CD4-positive, alpha-beta T cell treated with Interleukin-10 for 1 hour (primary cell): ENCODE measurements at places on chromosomes 16 and 17.

- DNase-seq, result no peak
Observed at GRCh38 chr16:63129411-63130125, 1093.3 kb upstream of the CDH8 start.

DNA sequence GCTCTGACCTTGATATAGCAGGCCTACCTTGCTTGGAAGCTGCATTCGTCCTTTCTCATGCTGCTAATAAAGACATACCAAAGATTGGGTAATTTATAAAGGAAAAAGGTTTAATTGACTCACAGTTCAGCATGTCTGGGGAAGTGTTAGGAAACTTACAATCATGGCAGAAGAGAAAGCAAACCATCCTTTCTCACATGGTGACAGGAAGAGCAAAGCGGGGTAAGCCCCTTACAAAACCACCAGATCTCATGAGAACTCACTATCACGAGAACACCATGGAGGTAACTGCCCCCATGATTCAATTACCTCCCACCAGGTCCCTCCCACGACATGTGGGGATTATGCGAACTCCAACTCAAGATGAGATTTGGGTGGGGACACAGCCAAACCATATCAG is 6.0 kb upstream of the MAPT start:
- DNase-seq, result no peak

DNA sequence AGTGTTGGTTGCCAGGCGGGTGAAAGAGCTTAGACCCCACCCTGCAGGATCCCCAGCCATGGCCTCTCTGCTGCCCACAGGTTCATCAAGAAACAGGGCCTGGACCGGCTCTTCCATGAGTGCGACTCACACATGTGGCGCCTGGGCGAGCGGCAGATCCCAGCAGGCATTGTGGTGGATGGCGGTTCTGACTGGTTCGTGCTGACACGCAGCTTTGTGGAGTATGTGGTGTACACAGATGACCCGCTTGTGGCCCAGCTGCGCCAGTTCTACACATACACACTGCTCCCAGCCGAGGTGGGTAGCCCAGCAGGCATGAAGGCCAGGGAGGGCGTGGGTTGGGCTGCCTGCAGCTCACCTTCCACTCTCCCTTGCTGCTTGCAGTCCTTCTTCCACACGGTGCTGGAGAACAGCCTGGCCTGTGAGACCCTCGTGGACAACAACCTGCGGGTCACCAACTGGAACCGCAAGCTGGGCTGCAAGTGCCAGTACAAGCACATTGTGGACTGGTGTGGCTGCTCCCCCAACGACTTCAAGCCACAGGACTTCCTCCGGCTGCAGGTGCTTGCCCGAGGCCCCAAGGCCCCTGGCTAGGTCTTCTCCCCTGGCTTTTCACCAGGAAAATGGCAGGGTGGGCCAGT is 9.9 kb downstream of the XYLT2 start:
- no peak for DNase-seq

DNA sequence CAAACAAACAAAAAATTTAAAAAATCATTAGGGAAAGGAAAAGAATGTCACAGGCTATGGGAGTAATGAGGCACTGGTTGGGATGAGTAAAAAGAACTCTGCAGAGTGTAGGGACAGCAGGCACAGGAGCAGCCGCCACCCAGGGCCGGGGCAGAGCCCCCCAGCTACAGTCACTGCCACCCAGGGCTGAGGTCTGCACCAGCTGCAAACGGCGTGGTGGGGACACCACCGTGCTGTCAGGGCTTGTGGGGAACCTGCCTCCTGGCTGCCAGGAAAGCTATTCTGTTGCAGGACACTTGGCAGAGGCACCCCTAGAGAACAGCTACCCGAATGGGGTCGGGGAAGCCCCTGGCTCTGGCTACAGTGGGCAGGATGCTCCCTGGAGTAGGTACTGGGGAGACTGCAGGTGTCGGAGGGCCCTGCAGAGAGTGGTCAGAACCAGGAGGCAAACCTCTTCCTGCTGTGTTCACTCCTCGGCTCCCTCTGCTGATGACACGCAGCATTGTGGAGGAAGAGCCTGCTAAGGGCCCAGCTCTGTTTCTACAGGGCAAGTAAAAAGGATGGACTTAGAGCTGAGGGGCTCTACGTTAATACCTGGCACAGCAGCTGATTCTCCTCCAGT is 32.3 kb upstream of the CAPN15 start:
- peak; percentile 17 for DNase-seq

DNA sequence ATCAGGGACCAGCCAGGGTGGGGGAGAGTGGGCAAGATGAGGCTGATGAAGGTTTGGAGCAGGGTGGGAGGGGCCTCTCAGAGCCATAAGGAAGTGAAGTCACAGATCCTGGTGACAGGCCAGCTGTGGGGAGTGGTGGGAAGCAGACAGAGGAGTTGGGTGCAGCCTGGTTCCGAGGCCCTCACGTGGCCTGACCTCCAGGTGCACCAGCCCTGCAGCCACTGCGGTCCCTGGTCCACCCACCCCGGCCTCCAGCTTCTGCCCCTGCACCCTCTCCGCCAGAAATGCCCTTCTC is 3.9 kb upstream of the ZFPM1 start:
- no peak for DNase-seq

GRCh38 chr17:28991779-28992178 is 14.1 kb downstream of the SEZ6 start:
- DNase-seq, result no peak

DNA sequence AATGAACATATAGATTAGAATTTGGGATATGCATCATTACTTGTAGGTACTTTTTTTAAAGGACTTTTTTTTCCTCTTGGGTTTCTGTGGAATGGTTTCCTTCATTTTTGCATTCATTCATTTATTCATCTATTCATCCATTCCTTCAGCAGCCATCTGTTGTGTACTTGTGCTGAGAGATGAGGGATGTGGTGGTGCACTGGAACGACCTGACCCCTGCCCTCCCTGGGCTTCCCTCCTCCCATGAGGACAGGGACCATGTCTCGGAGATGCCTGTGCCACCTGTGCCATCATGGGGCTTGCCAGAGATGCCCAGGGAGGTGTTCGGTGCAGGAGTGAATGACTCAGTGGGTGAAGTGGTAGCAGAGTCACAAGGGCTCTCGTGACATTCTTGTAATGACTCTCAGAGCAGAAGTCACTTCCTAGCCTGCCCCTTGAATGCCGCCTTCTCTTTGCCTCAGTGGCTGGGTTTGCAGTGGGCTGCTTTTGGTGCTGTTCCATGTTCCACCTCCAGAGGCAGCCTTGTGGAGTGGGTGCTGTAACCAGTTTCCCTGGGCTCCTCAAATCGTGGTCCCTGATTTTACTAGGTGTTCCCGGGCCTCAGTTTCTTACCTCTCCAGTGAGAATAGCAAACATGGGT is 43.9 kb downstream of the CLEC16A start:
- DNase-seq, result peak; percentile 30

- DNase-seq, result peak; percentile 39
Observed at GRCh38 chr17:2250140-2251095, 53.2 kb downstream of the SMG6 start.

- no peak for DNase-seq
Observed at GRCh38 chr17:18877104-18877645, 19.2 kb downstream of the PRPSAP2 start.

DNA sequence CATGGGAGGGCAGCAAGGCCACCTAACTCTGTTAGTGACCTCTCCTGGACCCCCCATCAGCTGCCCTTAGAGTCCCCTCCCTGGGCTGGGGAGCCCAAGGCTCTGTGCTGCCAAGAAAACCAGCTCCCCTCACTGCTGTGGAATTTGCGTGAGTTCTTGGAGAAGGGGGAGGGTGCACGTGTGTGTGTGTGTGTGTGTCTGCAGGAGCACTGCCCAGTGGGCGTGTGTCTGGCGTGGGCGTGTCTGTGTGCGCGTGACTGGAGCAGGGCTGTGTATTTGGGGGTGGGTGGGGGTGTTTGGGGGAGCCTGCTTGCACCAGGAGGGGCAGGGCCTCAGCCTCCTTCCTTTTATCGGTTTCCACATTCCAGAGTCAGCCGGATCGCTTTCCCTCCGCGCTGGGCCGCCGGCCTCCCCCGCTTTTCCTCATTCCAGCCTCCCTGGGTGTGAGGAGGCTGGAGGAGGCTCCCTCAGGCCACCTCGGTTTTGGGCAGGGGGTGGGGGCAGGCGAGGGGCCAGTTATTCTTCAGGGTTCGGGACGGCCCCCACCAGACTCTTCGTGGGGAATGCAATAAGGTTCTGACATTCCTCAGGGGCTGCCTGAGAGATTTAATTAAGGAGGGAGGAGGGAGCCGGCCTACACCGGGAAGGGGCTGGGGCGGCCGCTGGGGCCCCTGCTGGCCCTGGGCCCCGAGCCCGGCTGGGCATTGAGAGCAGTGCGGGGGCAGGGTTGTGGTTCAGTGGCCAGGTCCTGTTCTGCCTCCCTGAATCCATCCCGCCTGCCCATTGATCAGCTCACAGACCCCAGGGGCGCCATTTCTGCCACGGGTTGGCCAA is 2.5 kb downstream of the VASN start:
- no peak for DNase-seq

DNA sequence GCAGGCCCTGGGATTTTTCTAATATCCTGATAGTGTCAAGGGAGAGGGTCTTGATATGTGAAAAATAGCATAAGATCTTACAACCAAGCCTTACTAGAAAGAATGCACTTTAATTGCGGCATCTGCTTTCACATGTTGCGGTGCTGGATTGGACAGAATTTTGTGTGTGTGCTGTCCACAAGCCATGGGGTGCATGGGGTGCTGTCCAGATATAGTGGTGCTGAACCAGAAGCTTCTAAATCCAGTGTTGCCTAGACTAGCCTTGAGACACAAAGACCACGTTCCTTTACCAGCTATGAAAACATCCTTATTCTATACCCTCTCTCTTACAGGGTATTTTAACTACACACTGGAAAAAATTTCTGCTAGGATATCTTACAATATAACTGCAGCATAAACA is 244.0 kb downstream of the TMEM114 start:
- DNase-seq, result no peak

DNA sequence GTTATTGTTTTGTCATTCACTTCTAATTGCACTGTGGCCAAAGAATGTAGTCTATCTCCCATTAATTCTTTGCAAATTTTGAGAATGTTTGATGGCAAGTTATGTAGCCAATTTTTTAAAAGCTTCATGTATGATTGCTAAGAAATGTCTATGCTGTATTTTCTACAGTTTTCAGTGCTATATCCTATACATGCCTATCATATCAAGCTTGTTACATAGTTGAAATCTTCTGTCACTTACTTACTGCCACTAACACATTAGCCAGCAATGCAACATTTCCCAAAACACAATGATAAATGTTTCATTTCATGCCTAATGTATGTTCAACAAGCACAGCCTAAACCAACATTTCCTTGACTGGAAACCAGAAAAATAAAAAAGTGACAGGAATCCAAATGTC is 292.4 kb upstream of the AXIN2 start:
- no peak for DNase-seq

DNA sequence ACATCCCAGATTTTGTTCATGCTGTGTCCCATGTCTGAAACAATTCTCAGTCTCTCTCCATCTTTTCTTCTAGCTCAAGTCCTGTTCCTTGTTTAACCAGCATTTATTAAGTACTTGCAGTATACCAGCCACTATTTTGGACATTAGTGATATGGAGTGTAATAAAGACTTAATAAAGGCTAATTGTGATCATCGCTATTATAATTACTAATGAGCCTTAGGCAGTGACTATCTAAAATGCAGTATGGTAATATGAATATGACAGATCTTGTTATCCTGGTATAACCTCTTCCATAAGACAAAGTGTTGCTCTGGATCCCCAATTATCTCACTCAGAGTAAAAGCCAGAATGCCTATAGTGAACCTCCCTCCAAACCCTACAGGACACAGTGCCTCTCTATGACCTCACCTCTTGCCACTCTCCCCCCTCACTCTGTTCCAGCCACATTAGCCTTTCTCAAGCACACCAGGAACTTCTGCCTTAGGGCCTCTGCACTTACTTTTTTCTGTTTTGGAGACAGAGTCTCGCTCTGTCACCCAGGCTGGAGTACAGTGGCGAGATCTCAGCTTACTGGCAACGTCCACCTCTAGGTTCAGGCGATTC is 1.8 kb upstream of the FLOT2 start:
- DNase-seq, result no peak

- no peak for DNase-seq
Observed at GRCh38 chr16:81585785-81586184, 141.2 kb downstream of the CMIP start.

GRCh38 chr17:63760771-63761539 is 12.4 kb downstream of the CCDC47 start:
- no peak for DNase-seq

GRCh38 chr17:77208217-77208808 is 67.5 kb downstream of the SEC14L1 start:
- DNase-seq, result no peak

GRCh38 chr16:57141822-57142631 is 43.8 kb downstream of the PSME3IP1 start:
- peak; percentile 17 for DNase-seq

DNA sequence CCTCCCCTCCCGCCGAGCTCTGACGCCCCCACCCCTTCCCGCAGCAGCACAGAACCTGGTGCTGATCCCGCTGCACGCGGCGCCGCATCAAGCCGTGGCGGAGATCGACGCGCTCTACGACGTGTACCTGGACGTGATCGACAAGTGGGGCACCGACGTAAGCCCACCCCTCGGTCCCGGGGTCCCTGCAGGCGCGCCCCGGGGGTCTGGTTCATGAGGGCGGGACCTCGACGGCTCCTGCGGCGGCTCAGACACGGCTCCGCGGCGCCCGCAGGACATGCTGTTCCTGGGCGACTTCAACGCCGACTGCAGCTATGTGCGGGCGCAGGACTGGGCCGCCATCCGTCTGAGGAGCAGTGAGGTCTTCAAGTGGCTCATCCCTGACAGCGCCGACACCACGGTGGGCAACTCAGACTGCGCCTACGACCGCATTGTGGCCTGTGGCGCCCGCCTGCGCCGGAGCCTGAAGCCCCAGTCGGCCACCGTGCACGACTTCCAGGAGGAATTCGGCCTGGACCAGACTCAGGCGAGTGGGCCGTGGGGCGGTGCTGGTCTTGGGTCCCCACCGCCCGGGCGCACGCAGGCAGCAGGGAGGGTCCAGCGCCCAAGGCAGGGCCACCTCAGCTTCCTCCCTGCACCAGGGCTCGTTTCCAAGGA is 1.4 kb downstream of the DNASE1L2 start:
- no peak for DNase-seq

GRCh38 chr16:89583197-89583894 is 7.8 kb downstream of the CPNE7 start:
- DNase-seq, result no peak

- no peak for DNase-seq
Observed at GRCh38 chr17:79702550-79703236, 28.1 kb upstream of the ENPP7 start.

DNA sequence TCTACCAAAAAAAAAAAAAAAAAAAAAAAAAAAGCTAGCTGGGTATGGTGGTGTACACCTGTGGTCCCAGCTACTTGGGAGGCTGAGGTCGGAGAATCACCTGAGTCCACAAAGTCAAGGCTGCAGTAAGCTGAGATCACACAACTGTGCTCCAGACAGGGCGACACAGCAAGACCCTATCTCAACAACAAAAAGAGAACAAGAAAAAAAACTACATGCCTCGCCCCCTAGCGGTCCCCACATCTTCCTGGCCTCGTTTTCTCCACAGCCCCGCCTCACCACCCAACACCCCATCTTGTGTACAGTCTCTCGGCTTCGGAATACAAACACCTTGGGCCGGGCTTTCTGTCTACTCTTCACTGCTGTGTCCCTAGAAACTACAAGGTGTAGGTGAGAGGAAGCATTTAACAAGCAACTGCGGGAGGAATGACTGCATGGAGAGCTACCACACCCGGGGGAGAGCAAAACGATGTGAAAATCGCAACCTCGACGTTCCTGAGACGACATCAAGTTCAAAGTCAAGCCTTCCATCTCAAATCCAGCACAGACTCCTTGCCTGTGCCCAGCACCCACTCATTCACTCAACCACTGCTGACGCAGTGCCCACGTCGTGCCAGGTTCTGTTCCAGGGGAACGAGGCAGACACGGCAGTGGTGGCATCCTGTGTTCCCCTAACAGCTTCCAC is 9.0 kb downstream of the NTAN1 start:
- DNase-seq, result no peak

- DNase-seq, result peak; percentile 71
Observed at GRCh38 chr17:40564195-40564882, 933 bp downstream of the CCR7 start.
